ENCODE measurements at places on chromosomes 16 and 17. TPM values are rescaled to one million over a fixed set of nuclear protein-coding genes. Genes with fewer than 3 reads are reported as not detected.
A peak's percentile ranks its signal among the peaks of the same experiment; 100 is the strongest.

- no peak for DNase-seq
Observed at GRCh38 chr17:83132251-83133081, 53.1 kb downstream of the METRNL start.

DNA sequence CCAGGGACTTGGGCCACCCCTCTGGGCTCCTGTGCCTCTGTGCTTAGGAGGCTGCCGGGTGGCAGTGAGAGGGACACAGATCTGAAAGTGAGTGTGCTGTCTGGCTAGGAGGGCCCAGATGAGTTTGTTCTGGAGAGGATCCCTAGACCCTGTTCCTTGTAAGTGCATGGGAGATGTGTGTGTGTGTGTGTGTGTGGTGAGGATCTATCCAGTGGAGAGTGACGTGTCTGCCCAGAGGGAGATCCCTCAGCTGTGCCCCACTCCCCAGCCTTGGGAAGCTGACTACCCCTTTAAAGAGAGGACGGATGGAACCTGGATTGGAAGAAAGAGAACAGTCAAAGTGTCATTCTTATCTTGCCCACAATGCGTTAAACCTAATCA is 25.5 kb upstream of the CDC42EP4 start:
- DNase-seq, result no peak

DNA sequence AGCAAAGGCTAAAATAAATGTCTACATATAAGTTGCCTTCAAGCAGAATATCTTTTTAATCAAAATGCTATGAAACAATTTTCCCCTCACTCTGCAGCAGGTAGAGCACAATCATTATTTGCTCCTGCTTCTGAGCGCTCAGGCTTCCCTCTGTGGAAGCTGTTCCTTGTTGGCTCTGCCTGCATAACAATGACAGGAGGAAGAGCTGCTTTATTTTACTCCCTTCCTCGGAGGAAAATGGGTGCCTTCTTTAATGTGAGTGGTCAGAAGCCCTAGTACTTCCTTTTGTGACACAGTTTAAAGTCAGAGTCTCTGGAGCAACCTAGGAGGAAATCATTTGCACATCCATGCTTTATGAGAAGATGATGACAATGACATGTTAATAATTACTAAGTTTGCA is 492.1 kb downstream of the CDH8 start:
- DNase-seq, result no peak

DNA sequence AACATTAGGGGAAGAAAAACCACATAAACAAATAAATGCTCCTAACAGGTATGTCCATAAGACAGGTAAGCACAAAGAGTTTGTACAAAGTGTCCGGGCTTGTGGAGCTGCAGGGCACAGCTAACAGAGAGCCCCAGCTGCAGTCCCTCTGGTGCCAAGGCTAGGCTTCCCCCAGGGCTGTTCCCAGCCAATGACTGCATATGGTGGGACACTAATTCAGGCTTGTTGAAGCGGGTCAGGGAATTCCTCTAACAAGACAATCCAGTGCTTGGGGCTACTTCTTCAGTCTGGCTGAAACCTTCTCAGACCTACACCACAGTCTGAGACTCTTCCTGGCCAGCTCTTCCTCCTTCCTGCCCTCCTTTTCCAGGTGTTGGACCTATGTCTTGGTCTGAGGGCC is 51.7 kb upstream of the ALDH3A1 start:
- no peak for DNase-seq

- no peak for DNase-seq
Observed at GRCh38 chr17:69711541-69711940, 297.0 kb downstream of the MAP2K6 start.

DNA sequence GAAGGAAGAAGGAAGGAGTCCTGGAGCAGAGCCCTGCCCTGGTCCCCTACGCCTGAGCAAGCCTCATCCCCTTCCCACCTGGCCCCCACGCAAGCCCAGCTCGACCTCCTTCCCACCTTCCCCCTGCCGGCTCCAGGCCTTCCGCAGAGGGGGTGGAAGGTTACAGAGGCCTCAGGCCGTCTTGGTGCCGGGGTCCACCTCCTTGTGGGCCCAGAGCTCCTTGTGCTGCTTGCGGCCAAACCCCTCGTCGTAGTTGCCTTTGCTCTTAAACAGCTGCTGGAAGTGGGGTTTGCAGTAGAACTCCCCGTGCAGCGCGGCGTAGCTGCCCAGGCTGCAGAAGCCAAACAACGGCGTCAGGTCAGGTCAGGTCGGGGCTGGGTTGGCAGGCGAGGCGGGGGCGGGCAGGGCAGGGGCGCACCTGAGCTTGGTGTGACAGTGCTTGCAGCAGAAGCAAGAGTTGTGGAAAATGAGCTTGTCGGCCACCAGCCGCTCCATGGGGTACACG is 1.5 kb downstream of the LIMD2 start:
- no peak for DNase-seq

DNA sequence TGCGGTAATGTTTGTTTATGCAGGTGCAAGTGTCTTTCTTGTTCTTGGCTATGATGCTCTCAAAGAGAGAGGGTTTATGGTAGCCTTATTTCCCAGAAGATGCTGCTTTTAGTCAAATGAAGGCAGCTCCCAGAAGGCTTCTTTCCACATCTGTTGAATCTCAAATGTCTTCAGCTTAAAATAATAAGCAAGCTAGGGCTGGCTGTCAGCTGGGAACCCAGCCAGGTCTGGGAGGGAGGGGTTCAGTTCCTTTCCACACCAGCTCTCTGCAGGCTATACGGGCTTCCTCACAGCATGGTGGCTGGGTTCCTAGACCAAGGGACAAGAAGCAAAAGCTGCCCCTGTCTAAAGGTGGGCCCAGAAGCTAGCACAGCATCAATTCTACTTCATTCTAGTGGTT is 47.4 kb upstream of the ATF7IP2 start:
- peak; percentile 78 for DNase-seq

DNA sequence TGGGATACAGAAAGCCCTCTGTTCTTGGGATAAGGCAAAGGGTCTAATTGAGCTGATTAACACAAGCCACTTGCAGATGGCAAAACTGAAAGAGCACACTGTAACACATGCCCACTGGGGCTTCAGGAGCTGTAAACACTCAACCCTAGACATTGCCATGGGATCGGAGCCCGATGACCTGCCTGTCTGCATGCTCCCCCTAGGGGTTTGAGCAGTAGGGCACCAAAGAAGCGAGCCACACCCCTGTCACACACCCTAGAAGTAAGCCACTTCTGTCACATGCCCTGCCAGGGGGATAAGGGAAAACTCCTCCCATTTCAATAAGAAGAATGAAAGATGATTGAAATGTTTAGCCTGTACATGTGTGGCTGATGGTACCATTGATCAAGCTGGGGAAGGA is 81.3 kb upstream of the IRX6 start:
- DNase-seq, result no peak

DNA sequence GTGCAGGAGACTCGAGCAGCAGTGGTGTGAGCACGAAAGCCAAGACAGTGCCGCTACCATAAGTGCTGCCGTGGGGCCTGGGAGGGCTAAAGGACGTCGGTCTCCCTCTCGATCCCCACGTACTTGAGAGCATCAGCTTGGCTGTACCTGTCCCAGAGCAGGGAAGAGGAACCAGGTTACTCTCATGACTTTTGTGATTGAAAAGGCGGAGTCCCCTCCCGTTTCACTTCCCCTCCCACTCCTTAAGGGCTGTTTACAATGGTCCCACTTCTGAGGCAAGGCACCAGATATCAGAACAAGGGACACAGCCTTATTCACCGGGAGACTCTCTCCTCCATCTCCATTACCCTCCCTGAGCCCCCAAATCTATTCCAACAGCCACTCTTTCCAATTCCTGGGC is 20.1 kb downstream of the CNTNAP1 start:
- no peak for DNase-seq

DNA sequence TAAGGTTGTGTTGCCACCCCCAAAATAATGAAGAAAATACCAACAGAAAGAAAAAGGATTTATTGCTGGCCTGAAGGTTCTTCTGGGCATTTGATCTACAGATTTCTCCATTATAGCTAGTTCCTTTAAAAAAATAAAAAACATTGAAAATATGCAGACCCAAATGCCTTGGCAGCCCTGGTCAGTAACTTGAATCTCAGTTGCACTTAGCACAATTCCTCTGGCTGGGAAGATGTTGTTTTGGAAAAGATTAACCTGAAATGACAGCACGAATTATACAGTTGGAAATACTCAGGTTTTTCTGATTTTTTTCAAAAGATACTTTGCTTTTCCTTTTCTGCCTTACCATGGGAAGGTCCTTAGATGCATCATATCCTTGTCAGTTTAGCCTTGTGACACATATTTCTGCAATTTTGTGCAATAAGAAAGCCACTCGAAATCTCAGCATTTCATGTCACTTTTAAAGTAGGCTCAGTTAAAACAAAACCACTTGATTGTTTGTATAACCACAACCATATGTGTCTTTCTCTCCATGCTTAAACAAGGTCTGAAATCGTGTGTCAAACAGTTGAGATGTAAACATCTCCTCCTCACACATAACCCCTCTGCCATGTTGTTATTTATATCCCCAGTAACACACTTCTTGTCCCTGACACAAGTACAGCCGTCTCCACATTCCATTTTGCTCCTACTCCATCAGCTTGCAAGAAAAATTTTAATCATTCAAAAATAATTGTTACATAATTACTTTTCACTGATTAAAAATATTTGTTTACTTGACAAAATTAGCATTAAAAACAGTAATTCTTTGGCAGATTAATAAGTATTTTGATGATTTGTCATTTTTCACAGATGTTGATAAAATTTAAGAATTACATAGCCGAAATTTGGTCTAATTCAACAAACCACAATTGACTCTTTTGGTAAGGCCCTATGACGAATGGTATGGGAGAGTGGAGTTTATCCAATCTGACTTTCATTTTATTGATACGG is 61.1 kb downstream of the SIAH1 start:
- no peak for DNase-seq

GRCh38 chr17:59876107-59876506 is 16.6 kb downstream of the TUBD1 start:
- no peak for DNase-seq

DNA sequence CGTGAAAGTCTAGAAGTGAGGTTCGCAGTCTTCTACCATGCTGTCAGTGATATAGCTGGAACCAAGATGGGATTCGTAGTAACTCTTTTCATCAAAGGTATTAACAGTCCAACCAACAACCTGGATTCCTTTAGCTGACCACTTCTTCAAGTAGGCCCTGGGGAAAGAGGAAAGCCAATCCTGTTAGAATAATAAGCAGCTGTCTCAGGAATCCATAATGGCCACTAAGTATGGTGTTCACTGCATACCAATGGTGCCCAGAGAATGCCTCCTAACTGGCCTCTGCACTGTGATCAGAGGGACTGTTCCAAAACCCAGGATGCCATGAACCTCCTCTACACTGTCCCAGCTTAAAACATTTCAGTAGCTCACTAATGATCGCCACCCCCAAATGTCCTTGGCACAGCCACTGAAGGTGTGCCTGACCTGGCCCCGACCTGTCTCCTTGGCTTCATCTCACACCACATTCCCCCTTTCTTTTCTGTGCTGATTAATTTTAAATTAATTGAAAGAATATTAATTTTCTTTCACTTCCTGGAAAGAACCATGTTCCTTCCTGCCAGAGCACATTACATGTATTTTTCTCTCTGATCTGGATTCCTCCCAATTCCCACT is 18.3 kb downstream of the GDE1 start:
- DNase-seq, result no peak

DNA sequence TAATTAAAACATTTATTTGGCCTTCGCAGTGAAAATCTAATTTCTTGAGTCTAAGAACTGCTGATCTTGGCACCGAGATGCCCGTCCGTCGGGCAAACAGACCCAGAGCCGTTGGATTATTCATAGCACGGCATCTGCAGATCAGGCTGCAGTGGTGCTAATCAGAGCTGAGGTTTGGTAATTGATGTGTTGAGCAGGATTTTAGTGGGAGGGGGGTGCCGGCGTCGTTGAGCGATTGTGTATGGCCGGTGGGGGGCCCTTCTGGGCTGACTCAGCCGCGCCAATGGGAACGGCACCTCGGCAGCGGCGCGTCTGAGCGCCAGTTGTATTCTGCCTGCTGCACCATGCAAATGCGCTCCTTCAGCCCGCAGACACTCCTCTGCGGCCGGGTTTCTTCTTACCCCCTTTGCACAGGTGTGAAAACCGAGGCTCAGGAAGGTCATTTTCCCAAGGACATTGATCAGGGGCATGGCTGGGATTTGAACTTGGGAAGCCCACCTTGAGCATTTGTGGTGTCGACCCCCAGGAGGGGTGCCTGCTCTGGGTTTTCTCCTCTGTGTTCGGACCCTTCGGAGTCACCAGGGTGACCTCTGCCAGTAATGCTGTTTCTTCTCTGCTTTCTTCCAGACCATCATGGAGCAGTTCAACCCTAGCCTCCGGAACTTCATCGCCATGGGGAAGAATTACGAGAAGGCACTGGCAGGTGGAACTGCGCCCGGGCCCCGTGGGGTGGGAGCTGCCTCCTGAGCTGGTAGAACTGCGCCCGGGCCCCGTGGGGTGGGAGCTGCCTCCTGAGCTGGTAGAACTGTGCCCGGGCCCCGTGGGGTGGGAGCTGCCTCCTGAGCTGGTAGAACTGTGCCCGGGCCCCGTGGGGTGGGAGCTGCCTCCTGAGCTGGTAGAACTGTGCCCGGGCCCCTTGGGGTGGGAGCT is 18.4 kb downstream of the BAIAP2 start:
- DNase-seq, result peak; percentile 62

- no peak for DNase-seq
Observed at GRCh38 chr17:63695889-63696288, 4.0 kb downstream of the LIMD2 start.

DNA sequence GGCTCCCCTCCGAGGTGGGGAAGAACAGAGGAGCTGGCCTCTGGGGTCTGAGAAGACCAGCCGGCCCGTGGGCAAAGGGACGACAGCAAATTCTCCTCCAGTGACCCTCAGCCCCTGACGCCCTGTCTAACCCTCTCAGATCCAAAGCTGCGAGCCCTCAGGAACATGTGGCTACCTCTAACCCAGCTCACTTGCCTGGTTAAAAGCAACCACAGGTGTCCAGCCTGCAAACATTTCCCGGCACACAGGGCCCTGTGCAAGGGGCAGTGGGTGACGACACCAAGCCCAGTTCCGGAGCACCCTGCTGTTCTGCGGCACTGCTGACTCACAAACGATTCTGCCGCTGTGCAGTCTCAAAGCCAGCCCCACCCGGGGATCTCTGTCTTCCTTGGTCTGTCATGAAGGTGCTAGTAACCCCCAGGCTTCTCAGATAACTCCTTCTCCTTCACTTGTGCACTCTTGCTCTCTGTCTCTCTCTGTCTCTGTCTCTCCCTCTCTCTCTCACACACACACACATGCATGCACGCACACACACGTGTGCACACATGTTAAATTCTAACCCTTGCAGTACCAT is 23.0 kb downstream of the WNT3 start:
- no peak for DNase-seq

The TMEM220 gene
- 1.3 TPM for total RNA-seq

The CFAP97D1 gene
- 0.16 TPM for total RNA-seq

The DRC3 gene
- total RNA-seq, result 1.1 TPM

The SPIRE2 gene
- total RNA-seq, result 2.6 TPM

The SLC6A2 gene
- total RNA-seq, result not detected

The SLC13A2 gene
- total RNA-seq, result not detected

Data from astrocyte (in vitro differentiated cells and primary cell).